ENCODE measurements at places on chromosomes 2 and 18.
A peak's percentile ranks its signal among the peaks of the same experiment; 100 is the strongest.

DNA sequence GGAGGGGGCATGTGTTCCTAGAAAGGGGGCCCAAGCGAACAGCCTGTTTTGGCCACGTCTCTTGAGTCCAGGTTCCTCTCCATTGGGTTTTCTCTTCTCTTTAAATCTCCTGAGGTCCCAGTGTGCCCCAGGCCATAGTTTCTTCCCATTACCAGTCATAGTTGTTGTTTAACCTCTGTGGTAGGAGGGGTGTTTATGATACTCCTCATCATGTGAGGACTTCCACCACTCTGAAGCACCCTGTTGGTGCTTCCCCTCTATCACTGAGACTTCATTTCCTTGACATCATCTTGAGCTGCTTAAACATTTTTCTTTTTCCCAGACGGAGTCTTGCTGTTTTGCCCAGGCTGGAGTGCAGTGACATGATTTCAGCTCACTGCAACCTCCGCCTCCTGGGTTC is 45.9 kb downstream of the WIPF1 start:
- DNase-seq = no peak

DNA sequence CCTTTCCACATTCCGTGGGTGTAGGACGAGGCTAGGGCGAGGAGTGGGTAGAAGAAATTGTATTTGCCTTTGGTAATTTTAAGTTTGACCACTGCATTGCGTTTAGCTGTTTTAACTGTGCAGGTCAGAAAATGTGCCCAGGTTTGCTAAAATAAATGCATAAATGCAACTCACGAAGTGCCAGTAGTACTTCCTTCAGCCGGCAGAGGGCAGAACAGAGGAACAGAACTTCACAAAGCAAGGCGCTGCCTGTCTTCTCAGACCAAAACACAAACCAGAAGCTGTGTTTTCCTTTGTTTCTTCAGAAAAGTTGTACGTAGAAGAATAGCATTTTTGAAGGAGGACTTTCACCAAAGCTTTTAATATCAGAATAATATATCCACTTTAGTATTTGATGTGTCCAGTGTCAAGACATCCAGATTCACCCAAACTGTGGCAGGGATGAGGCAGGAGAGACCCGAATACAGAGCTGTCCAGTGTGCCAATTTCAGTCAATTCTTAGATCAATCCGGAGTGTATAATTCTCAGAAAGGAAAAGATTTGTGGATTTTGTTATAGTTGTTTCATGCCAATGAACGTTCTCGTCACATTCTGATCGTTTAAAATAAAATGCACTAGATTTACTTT is 348.6 kb downstream of the DLGAP1 start:
- no peak for DNase-seq

- DNase-seq = peak; percentile 44
Observed at GRCh38 chr2:166375736-166376487, at the start of gene SCN9A. Gene SCN9A (minus strand): TSS chr2:166375944. CDS start chr2:166311756, 64,188 bp downstream.

GRCh38 chr18:64936671-64937070 is 787.8 kb upstream of the LINC00305 start:
- no peak for DNase-seq

GRCh38 chr2:132804051-132804450 is 134.0 kb upstream of the LYPD1 start:
- no peak for DNase-seq

- DNase-seq = peak; percentile 7
Observed at GRCh38 chr2:230987137-230988020, 8.5 kb upstream of the SPATA3 start.

GRCh38 chr2:47158576-47158975 is 3.5 kb upstream of the STPG4 start:
- no peak for DNase-seq

DNA sequence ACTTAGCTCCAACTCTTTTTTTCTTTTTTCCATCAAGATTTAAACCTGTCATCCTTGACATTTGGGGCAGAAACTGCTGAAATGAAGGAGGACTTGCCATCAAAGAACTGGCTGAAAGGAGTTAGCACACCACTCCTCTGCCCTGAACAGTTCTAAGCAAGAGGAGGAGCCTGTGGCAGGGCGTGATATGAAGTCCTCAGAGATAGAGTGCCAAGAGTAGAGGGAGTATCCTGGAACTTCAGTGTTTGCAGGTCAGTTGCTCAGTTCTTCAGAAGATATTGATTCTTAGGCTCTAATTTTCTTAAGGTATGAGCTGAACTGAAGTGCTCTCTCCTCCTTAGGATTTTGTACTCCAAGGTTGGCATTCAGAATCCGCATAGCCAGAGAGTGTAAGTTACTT is 15.2 kb downstream of the NABP1 start:
- no peak for DNase-seq

GRCh38 chr2:68908392-68908970 is 37.3 kb upstream of the BMP10 start:
- no peak for DNase-seq

DNA sequence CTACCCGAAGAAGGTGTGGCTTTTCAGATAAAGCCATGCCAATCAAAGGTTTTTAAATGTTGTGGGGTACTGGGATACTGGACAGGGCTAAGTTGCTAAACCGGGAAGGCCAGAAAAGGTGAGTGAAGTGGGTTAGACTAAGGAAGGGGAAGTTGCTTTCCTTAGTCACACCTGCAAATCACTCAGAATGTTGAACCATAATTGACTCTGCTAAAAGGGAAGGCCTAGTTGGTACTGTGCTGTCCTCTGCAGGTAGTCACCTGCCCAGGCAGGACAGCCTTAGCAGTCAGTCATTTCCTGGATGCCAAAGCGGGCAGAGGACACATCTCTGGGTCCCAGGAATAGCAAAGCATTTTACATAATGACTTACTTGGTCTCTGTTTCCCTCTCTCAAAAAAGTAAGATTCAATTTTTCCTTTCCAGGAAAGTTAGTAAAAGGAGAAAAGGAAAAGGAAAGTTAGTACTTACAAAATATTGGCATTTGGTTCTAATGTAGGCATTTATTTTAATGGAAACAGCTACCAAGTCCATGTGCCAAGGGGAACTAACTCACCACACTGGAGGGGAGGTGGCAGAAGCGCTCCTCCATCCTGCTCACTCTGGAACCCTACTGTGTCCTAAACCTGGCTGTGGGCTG is 60.3 kb downstream of the RFTN2 start:
- no peak for DNase-seq

DNA sequence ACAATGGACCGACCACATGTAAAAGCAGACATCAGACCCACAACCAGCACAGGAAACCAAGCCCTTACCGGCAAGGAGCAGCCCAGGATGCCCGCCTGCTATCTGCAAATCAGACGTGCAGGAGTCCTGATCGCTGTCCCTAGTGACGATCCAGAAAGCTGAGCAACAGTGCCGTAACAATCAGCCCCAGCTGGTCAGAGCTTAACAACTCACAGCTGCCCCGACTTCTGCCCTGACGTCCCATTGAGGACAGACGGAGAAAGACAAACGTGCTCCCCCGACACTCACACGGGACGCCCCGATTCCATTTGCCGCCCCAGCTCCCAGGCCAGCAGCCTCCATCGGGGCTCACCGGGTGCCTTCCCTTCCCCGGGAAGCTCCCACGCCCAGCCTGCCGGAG is 39.8 kb upstream of the PXDN start:
- DNase-seq = no peak

DNA sequence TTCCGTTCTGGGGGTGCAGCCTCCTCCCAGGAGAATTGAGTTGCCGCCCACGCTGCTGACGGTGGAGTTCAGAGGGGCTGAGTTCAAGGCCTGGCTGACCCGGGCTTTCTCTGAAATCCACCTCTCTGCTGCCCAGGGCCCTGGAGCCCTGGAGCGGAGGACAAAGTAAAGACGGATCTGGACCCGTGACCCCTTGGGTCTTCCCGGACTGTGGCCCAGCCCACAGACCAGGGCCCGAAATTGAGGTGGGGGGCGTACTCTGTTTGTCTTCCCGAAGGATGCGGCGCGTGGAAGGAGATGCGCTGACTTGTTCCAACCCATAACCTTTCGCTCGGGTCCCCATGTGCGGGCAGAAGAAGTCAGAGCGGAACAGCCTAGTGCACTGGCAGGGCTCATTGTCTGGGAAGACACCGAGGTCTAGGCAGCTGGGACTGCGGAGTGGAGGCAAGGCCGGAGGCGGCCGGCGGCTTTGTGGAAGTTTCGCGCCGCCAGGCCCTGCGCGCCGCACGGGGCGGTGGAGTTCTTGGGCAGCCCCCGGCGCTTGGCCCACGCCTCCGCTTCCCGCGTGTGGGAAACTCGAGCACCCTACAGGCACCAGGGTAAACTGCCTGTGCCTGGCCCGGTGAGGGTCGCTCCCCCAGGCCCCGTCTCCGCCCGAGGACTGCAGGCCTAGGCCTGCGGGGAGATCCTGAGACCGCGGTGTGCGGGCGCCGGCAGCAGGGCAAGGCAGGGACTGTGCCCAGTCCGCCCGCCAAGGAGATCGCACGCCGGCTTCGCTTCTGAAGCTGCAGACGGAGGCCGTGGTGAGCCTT is 9.8 kb downstream of the POU3F3 start:
- no peak for DNase-seq

DNA sequence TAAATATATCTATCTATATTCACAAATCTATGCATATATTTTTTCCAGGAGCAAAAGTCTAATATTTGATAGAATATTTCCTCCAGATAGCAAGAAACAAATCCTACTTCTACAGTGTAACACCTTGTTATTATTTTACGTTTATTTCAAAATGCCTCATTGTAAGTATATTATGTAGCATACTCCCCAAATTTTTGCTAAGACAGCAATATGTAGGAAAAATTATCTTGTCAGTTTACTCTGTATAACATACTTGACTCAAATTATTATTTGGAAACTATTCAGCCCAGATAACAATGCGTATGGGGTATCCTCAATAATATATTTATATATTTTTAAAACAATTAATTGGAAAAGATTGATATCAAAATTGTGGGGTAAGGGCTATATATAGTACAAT is 313.2 kb downstream of the NR4A2 start:
- DNase-seq = no peak

- no peak for DNase-seq
Observed at GRCh38 chr18:76615065-76615733, 120.2 kb upstream of the ZNF516 start.

GRCh38 chr18:76643996-76644395 is 149.0 kb upstream of the ZNF516 start:
- no peak for DNase-seq

DNA sequence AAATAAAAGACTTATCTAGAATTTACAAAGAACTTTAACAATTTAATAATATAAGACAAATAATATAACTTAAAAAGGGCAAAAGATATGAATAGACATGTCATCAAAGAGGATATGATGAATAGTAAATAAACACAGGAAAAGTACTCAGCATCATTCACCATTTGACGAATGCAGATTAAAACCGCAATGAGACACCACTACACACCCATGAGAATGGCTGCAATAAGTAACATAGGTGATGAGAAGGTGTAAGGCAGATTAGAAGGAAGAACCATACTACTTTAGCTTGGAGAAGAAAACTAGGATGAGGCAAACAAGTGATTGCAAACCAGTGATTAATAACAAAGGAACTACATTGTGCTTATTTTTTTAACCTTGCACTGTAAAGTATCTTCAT is 152.0 kb downstream of the CYRIA start:
- no peak for DNase-seq
